ENCODE measurements at places on chromosomes 4 and X. TPM values are rescaled to one million over a fixed set of nuclear protein-coding genes. Genes with fewer than 3 reads are reported as not detected.

BMP3 gene
- total RNA-seq = not detected

GAGE13 gene
- total RNA-seq = not detected

P2RY8 gene
- not detected for total RNA-seq

FHDC1 gene
- total RNA-seq = 2.3 TPM

GUCY1B1 gene
- total RNA-seq = 0.32 TPM

ELOVL6 gene
- 60.6 TPM for total RNA-seq

Measured in foreskin keratinocyte (primary cell).